ENCODE measurements at places on chromosomes 16 and 17.

DNA sequence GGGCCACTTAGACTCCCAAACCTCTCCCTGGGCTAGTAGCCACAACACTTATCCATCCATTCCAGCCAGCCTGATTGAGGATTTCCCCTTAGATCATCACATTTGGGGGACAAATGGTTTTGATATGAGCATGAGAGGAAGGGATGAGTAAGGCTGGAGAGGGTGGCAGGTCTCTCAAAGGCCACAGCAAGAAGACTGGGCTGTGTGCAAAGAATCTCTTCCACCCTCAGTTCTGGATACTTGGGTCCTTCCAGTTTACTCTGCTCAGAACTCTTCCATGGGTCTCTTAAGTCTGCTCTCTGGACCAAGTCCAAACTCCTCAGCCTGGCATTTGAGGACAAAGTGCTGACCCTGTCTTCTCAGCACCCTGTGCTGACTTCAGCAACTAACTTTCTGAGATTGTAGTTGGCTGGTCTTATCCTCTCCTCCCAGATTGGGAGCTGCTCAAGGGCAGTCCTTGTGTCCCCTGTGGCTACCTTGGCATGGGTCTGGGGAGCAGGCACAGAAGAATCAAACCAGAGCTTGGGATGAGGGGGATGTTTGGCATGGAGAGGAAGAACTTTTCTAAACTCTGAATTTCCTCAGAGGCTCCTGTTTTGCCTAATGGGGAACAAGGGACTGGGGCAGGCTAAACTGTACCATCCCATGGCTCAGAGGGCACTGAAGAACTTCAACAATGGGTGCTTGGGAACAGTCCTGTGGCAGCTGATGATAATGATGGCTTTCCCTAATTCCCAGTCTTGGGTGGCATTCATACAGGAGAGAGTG is 3.1 kb upstream of the NFATC3 start:
- no peak for DNase-seq

GRCh38 chr17:65191811-65192740 is 54.9 kb downstream of the RGS9 start:
- DNase-seq, result no peak

DNA sequence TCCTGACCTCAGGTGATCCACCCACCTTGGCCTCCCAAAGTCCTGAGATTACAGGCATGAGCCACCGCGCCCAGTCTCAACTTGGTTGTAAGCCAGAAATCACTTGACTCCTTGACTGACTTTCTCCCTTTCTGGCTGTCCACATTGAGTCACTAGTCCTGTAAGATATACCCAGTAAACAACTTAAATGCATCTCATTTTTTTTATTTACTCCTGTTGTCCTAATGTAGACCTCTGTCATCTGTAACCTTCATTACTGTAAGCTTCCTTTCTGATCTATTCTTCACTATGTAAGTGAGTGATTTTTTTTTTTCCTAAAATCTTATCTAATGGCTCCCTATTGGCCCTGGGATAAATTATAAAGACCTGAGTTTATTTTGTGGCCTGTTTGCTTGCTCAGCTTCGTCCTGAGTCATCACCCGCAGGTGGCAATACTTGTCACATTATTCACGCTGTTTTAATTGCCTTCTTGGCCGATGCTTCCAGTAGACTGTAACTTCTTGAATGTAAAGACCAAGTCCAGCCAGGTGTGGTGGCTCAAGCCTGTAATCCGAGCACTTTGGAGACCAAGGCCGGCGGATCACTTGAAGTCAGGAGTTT is 41.0 kb downstream of the PAFAH1B1 start:
- no peak for DNase-seq

DNA sequence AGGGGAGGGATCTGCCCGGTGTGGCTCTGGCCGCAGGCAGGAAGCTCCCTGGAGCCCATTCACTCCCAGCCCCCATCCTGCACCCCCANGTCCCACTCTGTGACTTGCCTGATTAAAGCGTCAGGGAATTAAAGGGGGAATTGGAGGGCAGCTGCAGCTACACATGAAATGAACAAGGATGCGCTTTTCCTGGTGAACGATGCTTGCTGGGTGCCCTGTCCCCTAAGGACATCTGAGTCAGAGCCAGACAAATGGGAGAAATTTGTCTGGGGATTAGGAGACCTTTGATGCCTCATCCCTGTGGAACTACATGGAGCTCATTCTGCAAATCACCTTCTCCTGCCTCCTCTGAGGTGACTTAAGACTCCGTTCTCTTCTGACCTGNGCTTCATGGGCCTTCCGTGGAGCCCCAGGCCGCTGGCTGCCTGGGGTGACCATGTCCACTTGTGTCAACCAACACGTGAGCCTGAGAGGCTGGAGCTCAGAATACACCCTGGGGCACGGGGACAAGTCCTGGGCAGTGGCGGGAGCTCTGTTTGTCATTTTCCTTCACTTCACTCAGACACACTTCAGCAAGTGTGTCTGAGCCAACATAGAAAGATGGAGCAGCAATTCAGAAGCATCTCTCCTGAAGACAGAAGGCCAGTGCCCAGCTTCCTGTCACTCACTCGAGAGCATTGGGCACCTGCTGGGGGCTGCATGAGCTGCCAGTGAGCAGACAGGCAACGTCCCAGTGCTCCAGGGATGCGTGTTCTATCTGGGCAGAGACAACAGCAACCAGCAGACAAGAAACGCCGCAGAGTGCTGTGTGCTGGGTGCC is 54.1 kb downstream of the METRNL start:
- DNase-seq, result no peak

GRCh38 chr17:31535581-31535981 is 144.1 kb downstream of the RAB11FIP4 start:
- DNase-seq, result no peak
